RPMI8226 (cell line): ENCODE measurements at places on chromosomes 4 and X.

DNA sequence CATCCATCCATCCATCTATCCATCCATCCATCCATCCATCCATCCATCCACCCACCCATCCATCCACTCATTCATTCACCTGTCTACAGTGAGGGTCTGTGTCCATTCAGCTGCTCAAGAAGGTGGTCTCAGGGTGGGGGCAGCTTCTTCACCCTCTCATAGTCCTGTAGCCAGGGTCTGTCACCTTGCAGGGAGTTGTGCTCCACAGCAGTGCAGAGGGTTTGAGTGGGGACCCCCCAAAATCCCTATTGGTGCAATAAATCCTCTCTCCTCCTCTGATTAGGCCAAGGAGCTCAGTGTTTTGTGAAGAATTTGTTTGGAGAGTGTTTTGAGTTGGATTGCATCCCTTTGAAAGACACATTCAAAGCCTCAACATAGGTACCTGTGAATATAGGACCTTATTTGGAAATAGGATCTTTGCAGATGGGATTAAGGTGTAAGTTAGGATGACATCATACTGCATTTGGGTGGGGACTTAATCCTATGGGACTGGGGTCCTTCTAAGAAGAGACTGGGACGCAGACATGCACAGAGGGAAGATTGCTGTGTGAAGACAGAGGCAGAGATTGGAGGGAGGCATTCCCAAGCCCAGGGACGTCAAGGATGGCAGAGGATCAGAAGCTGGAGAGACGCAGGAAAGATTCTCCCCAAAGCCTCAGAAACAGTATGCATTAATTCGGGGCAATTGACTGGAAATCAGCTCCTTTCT, 12.0 kb downstream of the P2RY8 start:
- DNase-seq: no peak

DNA sequence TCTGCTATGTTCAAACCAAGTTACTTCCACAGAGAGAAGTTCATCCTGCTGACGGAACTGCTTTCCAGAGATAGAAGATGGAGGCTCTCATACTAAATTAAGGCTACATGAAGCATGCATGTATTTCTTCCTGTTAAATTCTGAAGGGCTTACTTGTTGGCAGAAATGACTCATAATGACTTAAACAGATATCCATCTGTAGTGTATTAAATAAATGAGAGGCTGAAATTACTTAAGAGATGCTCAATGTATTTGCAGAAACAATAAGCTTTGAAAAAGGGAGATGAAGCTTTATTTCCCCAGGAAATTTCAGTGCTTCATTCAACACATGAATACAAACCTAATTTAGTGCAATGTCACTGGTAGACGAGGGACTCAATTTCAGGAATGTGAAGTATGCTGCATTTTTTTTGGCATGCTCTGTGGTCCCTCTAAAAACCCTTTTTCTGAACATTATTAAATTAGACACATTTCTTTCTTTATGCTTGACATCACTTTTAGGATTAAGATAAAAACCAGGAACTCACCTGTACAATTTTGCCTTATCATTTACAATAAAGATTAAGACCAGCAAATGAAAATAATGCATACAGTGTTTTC, 759.1 kb upstream of the POU3F4 start:
- DNase-seq: no peak

DNA sequence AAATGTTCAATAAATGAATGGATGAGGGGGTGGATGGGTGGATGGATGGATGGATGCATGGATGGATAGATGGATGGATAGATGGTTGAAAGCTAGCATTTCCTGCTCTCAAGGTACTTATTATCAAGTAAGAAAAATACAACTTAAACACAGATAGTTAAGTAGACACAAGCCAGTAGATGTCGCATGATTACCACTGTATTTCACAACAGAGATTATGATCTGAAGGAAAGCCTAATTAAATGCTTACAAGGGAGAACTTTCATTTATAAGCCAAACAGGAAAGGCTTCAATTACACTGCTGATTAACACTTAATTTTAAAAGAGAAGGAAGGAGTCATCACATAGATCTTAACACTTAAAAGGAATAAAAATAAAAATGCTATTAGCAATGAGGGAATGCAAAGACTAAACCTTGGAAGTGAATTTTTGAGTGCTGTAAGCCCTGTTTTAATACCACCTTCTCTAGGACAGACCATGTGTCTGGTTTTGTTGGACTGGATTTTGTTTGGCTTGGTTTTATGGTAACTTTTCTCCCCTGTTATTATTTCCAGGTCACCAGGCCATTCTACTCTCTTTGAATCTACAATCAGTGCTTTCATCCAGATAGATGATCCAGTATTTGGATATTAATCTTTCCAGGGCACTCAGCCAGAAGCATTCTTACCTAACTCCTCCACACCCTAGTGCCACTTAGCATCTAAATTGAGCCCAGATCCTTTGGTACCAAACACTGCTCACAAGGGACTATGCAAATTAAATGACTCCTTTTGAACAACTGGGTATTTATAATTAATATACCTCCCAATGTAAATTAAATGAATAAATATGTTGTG, 75.5 kb upstream of the SLC39A8 start:
- peak; percentile 12 for DNase-seq

DNA sequence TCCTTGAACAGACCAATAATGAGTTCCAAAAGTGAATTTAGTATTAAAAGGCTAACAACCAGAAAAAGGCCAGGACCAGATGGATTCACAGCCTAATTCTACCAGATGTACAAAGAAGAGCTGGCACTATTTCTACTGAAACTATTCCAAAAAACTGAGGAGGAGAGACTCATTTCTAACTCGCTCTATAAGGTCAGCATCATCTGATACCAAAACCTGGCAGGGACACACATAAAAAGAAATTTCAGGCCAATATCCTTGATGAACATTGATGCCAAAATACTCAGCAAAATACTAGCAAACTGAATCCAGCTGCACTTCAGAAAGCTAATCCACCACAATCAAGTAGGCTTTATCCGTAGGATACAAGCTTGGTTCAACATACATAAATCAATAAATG, 35.8 kb upstream of the USP46 start:
- no peak for DNase-seq

GRCh38 chr4:38073596-38074234, 113.5 kb downstream of the PTTG2 start:
- no peak for DNase-seq

DNA sequence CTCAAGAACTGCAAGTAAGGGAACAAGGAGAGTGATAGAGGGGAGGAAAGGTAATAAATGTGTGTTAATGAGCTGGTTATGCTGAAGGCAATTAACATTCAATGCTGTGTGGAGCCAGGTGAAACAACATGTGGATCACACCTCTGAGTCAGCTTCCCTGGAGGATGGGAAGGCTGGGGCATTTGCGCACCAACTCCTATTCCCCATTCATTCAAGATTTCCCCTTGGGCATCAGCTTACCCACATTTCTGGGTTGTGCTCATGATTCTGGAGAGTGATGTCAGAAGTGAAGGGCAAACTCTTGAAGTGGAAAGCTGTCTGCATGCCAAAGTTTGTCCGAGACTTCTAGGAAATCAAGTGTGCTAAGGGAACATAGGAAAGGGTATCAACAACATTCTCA, 461.4 kb downstream of the MID1IP1 start:
- no peak for DNase-seq

DNA sequence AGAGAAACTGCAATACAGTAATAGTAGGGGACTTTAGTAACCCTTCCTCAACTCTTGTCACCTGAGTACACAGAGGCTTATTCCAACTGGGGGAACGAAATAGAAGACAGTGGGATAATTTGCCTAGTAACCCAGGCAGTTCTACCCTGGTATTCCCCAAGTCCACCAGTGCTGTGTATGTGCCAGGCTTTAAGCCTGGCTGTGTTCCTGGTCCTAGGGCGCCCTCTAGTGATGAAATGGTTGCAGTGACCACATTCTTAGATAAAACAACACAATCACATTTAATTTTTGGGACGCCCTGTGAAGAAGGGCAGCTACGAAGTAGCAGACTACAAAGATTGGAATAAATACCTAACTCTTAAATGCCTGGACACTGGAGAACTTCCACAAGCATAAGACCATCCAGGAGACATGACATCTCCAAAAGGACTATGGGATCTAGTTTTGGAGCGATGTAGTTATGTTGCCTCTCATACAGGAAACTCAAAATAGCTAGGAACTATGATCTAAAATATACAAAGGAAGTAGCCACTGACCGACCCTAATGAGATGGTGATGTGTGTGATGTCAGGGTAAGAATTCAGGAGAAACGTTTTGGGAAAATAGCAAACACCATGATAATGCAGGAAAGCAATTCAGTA, 288.5 kb upstream of the ZCCHC13 start:
- peak; percentile 67 for DNase-seq
